ENCODE measurements at places on chromosomes 3 and 15. TPM values are rescaled to one million over a fixed set of nuclear protein-coding genes. Genes with fewer than 3 reads are reported as not detected.

GRCh38 chr3:181432992-181433391 lies 278.7 kb upstream of the SOX2 start:
- ATAC-seq = no peak

The ATP13A5 gene
- total RNA-seq = not detected

DNA sequence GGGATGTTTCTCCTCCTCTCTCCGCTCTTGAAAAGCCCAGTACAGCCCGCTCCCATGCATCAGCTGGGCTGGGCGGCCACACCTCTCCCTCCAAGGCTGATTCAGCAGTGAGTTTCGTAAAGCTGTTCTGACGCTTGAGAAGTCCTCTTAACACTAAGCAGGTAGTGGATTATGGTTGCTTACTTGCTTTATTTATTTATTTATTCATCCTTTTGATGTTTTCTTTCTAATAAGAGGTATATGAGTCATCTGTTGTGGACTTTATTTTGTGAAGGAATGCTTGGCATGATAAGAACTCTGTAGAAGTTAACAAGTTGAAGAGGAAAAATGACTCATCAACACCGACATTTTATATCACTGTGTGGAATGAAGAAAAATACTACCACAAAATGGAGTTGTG lies 285.0 kb downstream of the SQOR start:
- no peak for ATAC-seq

The PCCB gene
- 40.2 TPM for total RNA-seq

The NUSAP1 gene
- 201 TPM for total RNA-seq

GRCh38 chr15:55366981-55367380 lies 41.2 kb downstream of the CCPG1 start:
- ATAC-seq = no peak

Measured in activated T-helper 17 cell treated with anti-CD3 and anti-CD28 coated beads, Interleukin-2, amount 50 U/mL, for 72 hours (primary cell).